NCI-H187 treated with DMSO at 0.1 percent for 48 hours (cell line): ENCODE measurements at places on chromosomes 12 and 14.

- no peak for DNase-seq
Observed at GRCh38 chr14:61706096-61706690, 10.9 kb downstream of the HIF1A start.

GRCh38 chr14:87260460-87260859, 732.5 kb downstream of the GALC start:
- DNase-seq, result no peak

DNA sequence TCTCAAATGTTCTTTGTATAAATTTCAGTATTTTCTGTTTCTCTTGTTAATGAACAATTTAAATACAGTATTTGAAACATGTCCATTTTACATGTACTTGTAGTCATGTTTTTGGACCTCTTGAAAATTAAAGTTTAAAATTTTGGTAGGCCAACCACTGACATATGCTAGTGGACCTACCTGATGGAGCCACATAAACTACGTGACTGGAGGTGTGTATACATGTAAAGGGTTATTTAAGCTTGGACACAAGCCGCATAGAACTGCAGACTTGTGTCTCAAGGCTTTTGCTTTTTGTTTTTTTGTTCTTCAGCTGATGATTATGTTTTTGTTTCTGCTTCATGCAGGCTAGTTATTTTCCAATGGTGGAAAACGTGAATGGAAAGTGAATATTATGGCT, 568.5 kb upstream of the MDGA2 start:
- no peak for DNase-seq

GRCh38 chr14:105474483-105475268, at the start of gene CRIP2:
TSS of gene CRIP2 (plus strand) at chr14:105474821. CDS start at chr14:105474863, 42 bp downstream.
- no peak for DNase-seq

DNA sequence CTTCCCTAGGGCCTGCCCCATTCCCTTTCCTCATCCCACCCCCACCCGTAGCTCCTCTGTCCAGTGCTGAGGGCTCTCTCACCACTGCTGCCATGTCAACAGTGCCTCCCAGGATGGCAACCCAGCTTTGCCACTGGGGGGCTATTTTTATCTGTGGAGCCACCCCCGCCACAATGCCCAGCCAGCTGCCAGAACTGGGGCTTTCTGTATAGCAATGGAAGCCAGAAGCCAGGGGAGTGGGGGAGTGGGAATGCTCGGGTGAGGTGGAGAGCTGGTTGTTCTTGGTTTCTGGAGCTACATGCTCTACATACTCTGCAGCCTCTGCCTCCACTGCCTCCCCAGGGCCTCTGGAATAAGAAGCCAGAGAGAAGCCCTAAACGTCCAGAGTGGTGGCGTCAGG, 8.9 kb downstream of the PDE1B start:
- no peak for DNase-seq

- no peak for DNase-seq
Observed at GRCh38 chr12:131136539-131136872, 182.8 kb downstream of the ADGRD1 start.

DNA sequence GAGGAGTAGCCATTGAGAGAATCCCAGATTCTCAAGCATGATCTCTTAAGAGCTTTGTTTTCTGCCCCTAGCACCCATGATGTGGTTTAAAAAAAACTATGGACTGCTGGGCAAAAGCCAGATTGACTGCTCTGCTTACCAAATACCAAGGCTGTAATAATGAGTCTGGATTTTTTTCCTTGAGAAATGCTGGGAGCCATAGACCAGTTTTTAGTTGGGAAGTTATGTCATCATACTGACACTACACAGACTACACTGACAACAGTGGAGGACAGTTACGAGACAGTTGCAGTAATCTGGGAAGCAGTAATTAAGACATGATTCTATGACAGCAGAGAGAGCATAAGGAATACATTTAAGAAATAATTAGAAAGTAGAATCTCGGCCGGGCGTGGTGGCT, 35.8 kb downstream of the SPATA7 start:
- DNase-seq, result no peak
